ENCODE measurements at places on chromosomes 11 and 22. TPM values are rescaled to one million over a fixed set of nuclear protein-coding genes. Genes with fewer than 3 reads are reported as not detected.
A peak's percentile ranks its signal among the peaks of the same experiment; 100 is the strongest.

Gene APOBEC3H
- total RNA-seq: not detected

Gene MMP27
- not detected for total RNA-seq

Gene PTDSS2
- total RNA-seq: 56.1 TPM

DNA sequence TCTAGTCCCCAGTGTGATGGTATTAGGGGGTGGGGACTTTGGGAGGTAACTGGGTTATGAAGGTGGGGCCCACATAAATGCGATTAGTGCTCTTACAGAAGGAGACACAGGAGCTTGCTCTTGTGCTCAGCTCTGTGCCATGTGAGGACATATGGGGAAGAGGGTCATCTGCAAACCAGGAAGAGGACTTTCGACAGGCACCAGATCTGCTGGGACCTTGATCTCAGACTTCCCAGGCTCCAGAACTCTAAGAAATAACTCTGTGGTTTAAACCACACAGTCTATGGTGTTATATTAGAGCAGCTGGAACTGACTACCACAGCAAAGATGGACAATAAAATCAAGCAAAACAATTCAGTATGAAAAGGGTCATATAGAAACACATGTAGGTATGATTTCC is 26.7 kb downstream of the NNMT start:
- no peak for DNase-seq
- peaks cover 2% of the 10 kb centered on the region for H3K4me1 ChIP-seq
- H3K4me3 ChIP-seq: no peak overlapping the region
- no peak overlapping the region for H3K27ac ChIP-seq

DNA sequence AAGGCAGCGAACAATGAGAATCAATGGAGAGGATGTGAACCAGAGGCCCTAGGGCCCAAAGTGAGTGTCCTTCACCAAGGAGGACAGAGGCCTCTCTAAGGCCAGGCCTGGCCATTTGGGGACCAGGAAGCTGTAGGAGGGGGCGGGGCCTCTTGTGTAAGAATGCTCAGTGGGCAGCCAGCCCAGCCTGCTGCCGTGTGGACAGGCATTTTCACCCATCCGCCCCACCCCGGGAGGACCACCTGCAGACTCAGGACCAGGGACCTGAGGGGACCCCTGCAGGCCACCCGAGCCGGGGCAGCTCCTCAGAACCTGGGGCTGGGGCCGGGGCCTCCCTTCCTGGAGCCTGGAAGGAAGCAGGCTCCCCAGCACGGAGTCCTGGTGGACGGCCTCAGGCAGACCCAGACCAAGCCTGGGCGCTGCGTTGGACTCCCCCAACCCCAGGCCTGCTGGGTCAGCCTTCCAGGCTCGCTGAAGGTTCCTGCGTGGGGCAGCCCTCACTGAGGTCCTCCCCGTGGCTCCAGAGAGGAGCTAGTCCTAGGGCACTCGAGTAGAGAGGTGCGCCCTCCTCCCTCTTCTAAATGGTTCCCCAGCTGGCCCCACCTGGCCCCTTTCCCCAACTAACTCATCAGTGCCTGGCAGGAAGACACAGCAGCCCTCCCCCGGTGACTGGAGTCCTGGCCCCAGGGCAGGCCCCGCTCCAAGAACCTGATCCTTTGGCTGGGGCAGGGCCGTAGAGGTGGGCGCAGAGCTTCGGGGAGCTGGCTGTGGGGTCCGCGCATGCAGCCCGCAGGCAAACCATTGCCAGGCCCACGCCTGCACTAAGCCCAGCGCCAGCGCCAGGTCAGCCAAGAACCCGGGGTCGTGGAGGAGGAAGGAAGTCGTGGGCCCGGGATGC is 1.5 kb upstream of the TRABD start:
- H3K4me3 ChIP-seq: peak overlapping the region; percentile 22
- H3K27me3 ChIP-seq: no peaks in the 10 kb centered on the region
- H3K27ac ChIP-seq: peak overlapping the region; percentile 38
- DNase-seq: no peak
- no peaks in the 10 kb centered on the region for H3K36me3 ChIP-seq

DNA sequence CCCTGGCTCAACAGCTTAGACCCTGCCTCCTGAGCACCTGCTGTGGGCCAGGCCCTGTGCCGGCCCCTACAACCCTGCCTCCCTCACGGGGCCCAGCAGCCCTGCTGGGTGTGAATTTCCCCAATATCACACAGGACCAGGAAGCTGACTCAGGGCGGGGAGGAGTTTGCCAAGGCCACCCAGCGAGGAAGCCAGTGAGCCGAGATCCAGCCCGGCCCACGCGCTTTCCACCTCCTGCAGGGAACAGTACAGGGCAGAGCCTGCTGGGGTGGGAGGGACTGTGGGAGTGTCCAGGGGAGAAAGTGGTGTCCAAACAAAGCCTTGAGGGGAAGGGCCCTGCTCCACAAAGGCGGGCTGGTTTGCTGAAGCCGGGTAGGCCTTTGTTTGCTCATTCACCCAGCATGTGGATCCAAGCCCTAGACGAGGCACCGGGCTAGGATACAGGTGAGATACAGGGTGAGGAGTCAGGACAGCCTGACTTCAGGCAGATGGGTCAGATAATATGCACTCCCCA is 26.8 kb downstream of the RPL3 start:
- H3K27me3 ChIP-seq: no peaks in the 10 kb centered on the region
- H3K36me3 ChIP-seq: no peaks in the 10 kb centered on the region
- H3K4me1 ChIP-seq: peaks cover 75% of the 10 kb centered on the region
- H3K27ac ChIP-seq: peak overlapping the region; percentile 96

DNA sequence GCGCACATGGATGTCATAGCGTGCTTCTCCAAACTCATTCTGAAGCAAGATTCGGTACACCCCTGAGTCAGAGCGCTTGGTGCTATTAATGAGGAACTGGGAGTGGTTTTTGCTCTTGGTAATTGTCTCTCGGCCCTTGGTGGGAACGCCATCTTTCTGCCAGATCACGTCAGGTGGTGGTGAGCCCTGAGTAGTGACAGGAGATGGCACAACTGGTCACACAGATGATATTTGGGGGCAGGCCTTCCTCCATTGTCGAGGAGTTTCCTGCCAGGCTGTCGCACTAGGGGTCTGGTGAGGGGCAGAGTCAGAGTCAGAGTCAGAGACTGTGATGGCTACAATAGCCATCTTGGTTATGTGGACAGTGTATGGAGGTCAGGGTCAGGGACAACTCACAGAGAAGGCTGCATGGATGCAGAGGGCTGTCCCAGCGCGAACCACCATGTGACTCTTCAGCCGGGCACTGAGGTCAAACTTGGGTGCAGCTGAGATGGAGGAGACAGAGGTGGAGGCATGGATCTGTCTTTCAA is 9.3 kb downstream of the TMEM86A start:
- DNase-seq: no peak
- no peaks in the 10 kb centered on the region for H3K36me3 ChIP-seq
- H3K27ac ChIP-seq: no peak overlapping the region

DNA sequence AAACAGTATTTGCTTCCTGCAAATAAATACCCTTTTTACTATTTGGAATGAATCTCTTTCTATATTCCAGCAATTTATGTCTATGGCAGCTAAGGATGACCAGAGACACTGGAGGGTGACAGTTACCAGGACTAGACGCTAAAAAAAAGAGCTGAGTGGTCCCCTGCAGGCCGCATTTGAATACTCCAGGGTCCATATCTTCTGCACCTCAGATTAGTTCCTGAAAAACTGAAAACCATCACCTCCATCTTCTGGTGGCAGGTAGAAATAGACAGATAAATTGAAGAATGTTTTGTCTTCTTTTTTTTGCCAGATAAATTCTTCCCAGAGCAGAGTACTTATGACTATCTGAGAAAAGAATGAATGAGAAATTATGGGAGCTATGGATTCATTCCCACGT is 145.6 kb downstream of the CSNK2A3 start:
- H3K4me3 ChIP-seq: no peak overlapping the region
- H3K36me3 ChIP-seq: peaks cover 5% of the 10 kb centered on the region
- peaks cover 3% of the 10 kb centered on the region for H3K4me1 ChIP-seq

GRCh38 chr11:32118025-32118974 is 27.4 kb downstream of the RCN1 start:
- H3K4me3 ChIP-seq: no peak overlapping the region
- peaks cover 8% of the 10 kb centered on the region for H3K4me1 ChIP-seq
- DNase-seq: no peak
- no peaks in the 10 kb centered on the region for H3K36me3 ChIP-seq
